ENCODE measurements at places on chromosomes 2 and 18.

GRCh38 chr18:44452346-44452745, 228.3 kb upstream of the SETBP1 start:
- DNase-seq, result no peak

- no peak for DNase-seq
Measured at GRCh38 chr2:223088866-223089265, 36.9 kb downstream of the KCNE4 start.

- no peak for DNase-seq
Measured at GRCh38 chr2:44242904-44243303, 32.4 kb upstream of the SLC3A1 start.

GRCh38 chr2:190333928-190334327, 9.5 kb upstream of the INPP1 start:
- DNase-seq, result no peak

GRCh38 chr2:100040906-100041305, 101.5 kb downstream of the AFF3 start:
- no peak for DNase-seq

DNA sequence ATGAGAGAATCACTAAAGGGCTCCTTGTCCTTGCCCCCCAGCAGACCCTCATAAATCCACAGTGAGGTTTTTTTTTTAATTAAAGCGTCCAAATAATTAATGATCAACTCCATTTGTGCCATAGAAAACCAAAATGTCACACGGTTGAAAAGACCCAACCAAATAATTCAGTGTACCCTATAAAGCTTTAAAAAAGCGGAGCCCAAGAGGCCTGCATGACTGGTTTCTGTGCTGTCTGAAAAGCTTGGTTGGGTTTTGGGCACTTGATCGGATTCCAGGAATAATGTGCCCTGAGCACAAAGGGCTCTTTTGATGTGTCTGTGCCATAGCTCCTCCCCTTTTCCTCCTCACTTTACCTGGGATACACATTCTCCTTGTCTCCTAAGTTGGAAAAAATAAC, 523.2 kb downstream of the TNS1 start:
- no peak for DNase-seq

DNA sequence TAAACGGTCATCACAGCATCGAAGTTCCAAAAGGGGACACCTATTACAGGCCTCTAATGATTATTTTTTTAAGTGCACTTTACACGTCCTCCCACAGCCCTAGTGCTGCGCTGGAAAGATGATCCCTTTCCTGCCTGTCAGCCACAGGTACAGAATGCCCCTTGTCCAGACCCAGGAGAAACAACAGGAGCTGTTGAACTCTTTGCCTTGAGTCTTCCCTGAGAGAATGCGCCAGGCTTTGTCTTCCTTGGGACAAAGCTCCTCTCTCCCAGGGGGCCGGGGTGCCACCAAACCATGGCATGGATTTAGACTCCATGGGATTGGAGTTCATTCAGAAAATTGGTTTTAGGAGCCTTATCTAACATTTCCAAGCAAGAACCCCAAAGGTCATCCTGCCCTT, 319.0 kb upstream of the SOX11 start:
- DNase-seq, result peak; percentile 68

GRCh38 chr2:64635976-64636911, 17.5 kb downstream of the SERTAD2 start:
- no peak for DNase-seq

GRCh38 chr18:22155584-22155983, 13.8 kb upstream of the GATA6 start:
- no peak for DNase-seq

- DNase-seq, result no peak
Measured at GRCh38 chr2:218218268-218219185, 1.5 kb downstream of the ARPC2 start.

DNA sequence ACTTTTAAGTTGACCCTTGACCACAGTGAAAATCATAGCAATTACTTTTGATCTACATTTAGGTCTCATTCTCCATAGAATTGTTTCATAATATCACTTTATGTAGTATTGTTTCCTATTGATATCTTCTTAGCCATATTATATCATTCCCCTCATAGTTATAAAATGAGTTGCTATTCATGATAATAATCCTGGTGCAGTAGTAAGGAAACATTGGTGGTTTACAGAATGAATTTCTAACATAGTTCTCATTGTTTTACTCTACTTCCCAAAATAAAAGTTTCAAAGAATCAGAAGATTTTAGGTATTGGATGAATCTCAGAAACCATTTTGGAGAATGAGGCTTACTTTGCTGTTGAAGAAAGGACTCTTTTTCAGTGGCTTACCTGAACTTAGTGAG, 246.0 kb downstream of the PARD3B start:
- no peak for DNase-seq

DNA sequence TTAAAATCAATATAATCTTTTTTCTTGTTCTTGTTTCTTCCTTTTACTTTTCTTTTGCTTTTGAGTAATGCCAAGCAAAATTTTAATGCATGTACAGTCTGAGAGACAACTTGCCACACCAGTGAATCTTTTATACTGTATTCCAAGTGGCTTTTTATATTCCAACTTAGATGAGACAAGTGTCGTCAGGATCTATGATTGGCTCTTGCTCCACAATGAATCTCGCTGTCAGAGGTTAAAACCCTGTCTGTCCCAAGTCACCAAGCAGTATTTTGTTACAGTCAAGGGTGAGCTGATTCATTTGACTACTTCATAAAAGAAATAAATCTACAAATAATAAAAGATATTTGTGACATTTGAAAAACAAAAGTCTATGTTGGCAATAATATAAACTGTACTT, at the start of gene MSTN:
Gene MSTN (minus strand): TSS at position 129 of the 400 bp plus-strand sequence. CDS start 133 bp downstream, outside the sequence.
- no peak for DNase-seq

DNA sequence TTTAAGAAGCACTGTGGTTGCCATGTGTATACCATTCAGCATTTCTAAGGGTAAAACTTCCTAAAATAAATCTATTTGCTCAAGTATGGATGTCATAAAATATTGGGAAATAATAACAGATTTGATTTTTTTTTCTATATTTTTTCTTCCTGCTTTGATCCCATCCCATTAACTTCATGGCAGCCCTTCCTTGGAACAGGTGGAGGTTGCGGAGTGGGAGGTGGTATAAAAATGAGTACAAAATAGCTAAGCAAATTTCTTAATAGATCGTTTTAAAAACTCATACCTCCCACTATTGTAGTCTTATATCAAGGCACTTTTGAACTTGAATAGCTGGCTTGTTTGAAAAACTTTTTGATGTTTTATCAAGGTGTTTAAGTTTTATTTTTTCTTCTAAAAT, 152.1 kb upstream of the KYNU start:
- DNase-seq, result no peak

Measured in right kidney (tissue), 9 donors.